ENCODE measurements at places on chromosomes 13 and 19. TPM values are rescaled to one million over a fixed set of nuclear protein-coding genes. Genes with fewer than 3 reads are reported as not detected.

Gene PLK5
- total RNA-seq: not detected

Gene OR7D2
- total RNA-seq: not detected

Gene SSC5D
- 20.7 TPM for total RNA-seq

- peak; percentile 28 for DNase-seq
- peak overlapping the region; percentile 86 for H3K27ac ChIP-seq
Measured at GRCh38 chr19:7981199-7981598, 24.2 kb downstream of the ELAVL1 start.

- no peak overlapping the region for H3K4me3 ChIP-seq
- H3K27ac ChIP-seq: no peak overlapping the region
- peak; percentile 81 for DNase-seq
- peaks cover 91% of the 10 kb centered on the region for H3K36me3 ChIP-seq
Measured at GRCh38 chr13:113997845-113998751, 24.2 kb upstream of the C13orf46 start.

DNA sequence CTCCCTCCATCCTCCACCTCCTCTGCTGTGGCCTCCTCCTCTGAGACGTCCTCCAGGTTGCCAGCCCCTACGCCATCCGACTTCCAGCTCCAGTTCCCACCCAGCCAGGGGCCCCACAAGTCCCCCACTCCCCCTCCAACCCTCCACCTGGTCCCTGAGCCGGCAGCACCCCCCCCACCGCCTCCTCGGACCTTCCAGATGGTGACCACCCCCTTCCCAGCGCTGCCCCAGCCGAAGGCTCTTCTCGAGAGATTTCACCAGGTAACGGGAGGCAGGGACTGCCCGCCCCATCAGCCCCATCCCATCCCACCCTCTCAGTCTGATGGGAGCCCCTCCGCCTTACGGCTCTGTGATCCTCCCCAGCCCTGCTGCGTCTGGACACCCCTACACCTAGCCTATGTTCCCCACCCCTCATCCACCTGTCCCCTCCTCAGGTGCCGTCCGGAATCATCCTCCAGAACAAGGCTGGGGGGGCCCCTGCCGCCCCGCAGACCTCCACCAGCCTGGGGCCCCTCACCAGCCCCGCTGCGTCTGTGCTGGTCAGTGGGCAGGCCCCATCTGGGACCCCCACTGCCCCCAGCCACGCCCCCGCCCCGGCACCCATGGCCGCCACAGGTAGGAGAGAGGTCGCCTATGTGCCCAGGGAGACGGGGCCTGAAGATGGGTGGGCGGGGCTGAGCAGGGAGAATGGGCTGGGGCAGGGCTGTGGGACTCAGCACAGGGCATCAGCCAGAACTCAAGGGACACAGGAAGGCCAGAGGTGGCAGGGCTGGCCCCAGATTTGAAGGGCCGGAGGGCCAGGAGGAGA, 18.6 kb upstream of the EHD2 start:
- H3K36me3 ChIP-seq: peaks cover 86% of the 10 kb centered on the region
- DNase-seq: no peak
- peaks cover 11% of the 10 kb centered on the region for H3K4me1 ChIP-seq
- no peak overlapping the region for H3K4me3 ChIP-seq
- no peak overlapping the region for H3K27ac ChIP-seq

- peak overlapping the region; percentile 31 for H3K4me3 ChIP-seq
- H3K4me1 ChIP-seq: peaks cover 9% of the 10 kb centered on the region
- H3K27me3 ChIP-seq: no peaks in the 10 kb centered on the region
- no peaks in the 10 kb centered on the region for H3K36me3 ChIP-seq
Measured at GRCh38 chr19:56765137-56765536, 75.4 kb downstream of the PEG3 start.

- H3K27me3 ChIP-seq: no peaks in the 10 kb centered on the region
- no peaks in the 10 kb centered on the region for H3K4me1 ChIP-seq
- no peak overlapping the region for H3K4me3 ChIP-seq
- no peak overlapping the region for H3K27ac ChIP-seq
- H3K36me3 ChIP-seq: no peaks in the 10 kb centered on the region
Measured at GRCh38 chr13:45258334-45258675, 57.5 kb upstream of the KCTD4 start.

Gene LRRC63
- 0.85 TPM for total RNA-seq

DNA sequence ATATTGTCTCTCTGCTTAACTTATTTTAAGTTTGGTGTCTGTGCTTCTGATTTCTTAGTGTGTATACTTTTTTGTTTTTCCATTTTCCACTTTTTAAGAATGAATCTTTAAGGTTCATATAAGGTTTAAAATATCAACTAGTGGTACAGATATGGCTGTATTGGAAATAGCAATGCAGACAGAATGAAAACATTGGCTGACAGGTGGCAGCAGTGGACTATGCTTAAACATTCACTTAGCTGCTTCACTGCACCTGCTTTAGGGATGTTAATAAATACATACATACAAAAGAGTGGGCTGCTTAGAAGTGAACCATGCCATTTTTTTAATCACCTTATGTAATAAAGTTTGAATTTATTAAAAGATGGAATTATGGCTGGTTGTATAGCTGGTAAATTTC, 27.3 kb downstream of the TM9SF2 start:
- peaks cover 18% of the 10 kb centered on the region for H3K36me3 ChIP-seq
- no peaks in the 10 kb centered on the region for H3K27me3 ChIP-seq
- no peak for DNase-seq
- H3K4me3 ChIP-seq: no peak overlapping the region

GRCh38 chr19:2589441-2589840, 113.1 kb downstream of the GNG7 start:
- DNase-seq: peak; percentile 8
- H3K4me1 ChIP-seq: no peaks in the 10 kb centered on the region
- no peak overlapping the region for H3K27ac ChIP-seq
- H3K36me3 ChIP-seq: no peaks in the 10 kb centered on the region
- H3K27me3 ChIP-seq: no peaks in the 10 kb centered on the region

DNA sequence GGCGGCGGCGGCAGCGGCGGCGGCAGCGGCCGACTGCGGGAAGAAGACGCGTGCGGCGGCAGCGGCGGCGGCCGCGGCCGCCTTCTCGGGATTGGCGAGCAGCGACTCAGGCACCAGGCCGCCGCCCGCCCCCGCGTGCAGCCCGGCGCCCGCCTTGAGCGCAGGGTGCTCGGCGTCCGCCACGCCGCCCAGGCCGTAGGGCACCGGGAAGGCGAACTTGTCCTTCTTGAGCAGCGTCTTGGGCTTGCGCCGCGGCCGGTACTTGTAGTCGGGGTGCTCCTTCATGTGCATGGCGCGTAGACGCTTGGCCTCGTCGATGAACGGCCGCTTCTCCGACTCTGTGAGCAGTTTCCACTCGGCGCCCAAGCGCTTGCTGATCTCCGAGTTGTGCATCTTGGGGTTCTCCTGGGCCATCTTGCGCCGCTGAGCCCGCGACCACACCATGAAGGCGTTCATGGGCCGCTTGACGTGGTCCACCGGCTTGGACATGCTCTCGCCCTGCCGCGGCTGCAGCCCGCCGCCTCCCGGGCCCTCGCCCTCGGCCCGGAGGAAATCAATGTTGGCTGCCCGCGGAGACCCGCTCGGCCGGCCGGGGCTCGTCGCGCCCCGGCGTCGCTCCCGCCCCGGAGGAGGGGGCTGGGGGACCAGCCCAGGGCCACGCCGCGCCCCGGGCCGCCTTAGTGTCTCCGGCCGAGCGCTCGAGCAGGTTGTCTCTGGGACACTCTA, 621 bp downstream of the SOX21 start:
- DNase-seq: peak; percentile 77
- H3K4me1 ChIP-seq: peaks cover 29% of the 10 kb centered on the region
- peak overlapping the region; percentile 23 for H3K4me3 ChIP-seq
- H3K27ac ChIP-seq: no peak overlapping the region
- H3K27me3 ChIP-seq: peaks cover 67% of the 10 kb centered on the region

DNA sequence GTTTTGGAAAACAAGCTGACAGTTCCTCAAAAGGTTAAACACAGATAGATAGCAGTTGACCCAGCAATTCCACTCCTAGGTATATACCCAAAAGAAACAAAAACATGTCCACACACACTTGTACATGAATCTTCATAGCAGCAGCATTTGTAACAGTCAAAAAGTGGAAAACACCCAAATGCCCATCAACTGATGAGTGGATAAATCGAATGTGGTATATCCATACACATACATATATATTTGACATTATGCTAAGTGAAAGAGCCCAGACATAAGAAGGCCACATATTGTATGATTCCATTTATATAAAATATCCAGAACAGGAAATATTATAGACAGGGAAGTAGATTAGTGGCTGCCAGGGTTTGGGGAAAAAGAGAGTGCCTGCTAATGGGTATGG, 7.9 kb upstream of the HMGB1 start:
- no peaks in the 10 kb centered on the region for H3K27me3 ChIP-seq
- H3K36me3 ChIP-seq: no peaks in the 10 kb centered on the region
- no peak overlapping the region for H3K4me3 ChIP-seq
- H3K27ac ChIP-seq: no peak overlapping the region
- no peak for DNase-seq
- H3K4me1 ChIP-seq: no peaks in the 10 kb centered on the region

GRCh38 chr19:18839465-18840287, 7.9 kb downstream of the UPF1 start:
- H3K36me3 ChIP-seq: peaks cover 14% of the 10 kb centered on the region
- peaks cover 99% of the 10 kb centered on the region for H3K4me1 ChIP-seq
- no peaks in the 10 kb centered on the region for H3K27me3 ChIP-seq
- H3K4me3 ChIP-seq: peak overlapping the region; percentile 7

Gene ZNF285
- 2.9 TPM for total RNA-seq

DNA sequence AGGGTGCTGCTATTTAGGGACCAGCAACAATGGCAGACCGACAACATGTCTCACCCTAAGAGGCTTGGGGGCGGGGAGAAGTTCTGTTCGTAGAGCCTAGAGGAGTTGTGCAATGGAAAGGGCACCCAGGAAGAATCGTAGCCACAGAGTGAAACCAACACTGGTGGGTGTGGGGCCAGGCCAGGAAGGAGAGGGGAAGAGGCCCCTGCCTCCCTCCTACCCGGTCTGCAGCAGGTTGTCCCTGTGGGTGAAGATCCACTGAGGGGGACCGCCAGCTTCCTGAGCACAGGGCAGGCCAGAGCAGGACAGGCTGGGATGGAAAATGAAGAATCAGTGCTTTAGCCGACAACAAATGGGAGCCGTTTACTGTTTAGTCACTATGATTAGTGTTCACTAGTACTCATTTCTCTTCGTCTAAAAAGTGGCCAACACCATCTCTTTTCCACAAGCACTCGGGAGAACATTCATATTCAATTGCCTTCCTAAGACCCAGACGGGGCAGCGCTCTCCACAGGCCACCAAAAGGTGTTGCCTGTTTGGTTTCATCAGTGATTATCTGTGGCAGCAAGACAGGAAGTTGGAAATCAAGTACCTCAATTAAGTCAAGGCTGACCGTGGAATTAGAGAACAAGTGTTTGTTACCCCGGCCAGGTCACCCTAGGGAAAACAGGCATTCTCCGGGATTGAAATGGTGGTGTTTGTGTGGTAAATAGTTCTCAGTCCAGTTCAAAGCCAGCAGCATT, 1.1 kb upstream of the ATP11A start:
- no peaks in the 10 kb centered on the region for H3K36me3 ChIP-seq
- DNase-seq: peak; percentile 83
- H3K27ac ChIP-seq: peak overlapping the region; percentile 94
- H3K4me1 ChIP-seq: peaks cover 33% of the 10 kb centered on the region
- H3K4me3 ChIP-seq: peak overlapping the region; percentile 89

- H3K4me1 ChIP-seq: no peaks in the 10 kb centered on the region
- DNase-seq: no peak
- H3K4me3 ChIP-seq: no peak overlapping the region
- no peaks in the 10 kb centered on the region for H3K27me3 ChIP-seq
- H3K27ac ChIP-seq: no peak overlapping the region
Measured at GRCh38 chr13:69912630-69913029, 195.0 kb upstream of the ATXN8OS start.

DNA sequence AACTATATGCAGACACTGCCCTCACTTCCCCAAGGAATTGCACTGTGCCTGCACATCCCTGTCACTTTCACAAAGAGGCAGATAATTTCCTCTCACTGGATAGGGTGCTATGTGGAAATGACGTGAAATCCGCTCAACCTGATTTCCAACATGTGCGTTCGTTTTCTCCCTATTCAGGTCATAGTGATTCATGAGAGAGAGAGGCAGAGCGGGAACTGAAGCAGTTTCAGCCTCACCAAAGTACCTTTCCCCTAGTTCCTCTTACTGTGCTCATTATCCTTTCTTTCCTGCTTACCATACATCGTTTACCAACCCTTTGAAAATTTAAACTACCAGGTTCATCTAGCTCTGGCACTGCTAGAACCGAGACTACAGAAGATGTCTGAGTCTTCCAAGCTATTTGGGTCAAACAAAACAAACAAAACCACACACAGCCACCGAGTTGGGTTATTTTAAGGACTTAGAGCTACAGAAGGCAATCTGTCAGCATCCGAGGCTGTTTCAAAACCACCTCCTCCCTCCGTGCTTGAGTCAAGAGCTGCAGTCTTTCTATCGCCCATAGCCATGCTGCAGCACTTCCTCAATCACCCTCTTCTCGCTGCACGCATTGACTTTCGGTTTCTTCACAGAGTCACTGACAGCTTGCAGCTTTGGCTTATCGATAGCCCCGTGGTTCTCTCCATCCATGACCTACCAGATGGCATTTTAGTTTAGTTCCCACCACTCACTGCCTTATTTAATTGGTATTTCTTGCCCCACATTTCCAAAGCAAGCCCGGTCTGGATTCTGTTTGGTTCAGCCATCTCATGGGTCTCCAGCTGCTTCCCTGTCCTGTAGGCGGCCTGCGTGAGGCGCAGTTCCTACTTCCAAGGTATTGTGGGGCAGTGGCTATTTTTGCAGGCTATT, 1395.8 kb downstream of the EFNB2 start:
- no peaks in the 10 kb centered on the region for H3K36me3 ChIP-seq
- peak overlapping the region; percentile 65 for H3K27ac ChIP-seq
- peaks cover 18% of the 10 kb centered on the region for H3K4me1 ChIP-seq
- peak; percentile 84 for DNase-seq
- H3K4me3 ChIP-seq: peak overlapping the region; percentile 17

DNA sequence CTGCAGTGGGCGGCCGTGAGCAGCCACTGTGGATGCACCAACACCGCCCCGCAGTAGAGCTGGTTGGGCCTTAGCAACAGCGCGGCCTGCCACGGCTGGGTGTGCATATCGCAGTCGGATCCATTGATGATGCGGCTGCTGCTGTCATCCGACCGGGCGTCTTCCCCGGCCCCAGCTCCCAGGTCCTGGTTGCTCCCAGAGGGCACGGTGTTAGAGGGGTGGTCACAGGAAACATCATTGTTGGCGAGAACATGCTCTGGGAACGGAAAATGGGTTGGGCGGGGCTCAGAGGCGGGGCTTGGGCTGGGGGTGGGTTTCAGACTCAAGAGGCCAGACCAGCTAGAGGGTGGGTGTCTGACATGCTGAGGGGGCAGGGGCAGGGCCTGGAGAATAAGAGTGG, 3.0 kb downstream of the KLK5 start:
- H3K27me3 ChIP-seq: peaks cover 53% of the 10 kb centered on the region
- no peaks in the 10 kb centered on the region for H3K36me3 ChIP-seq
- H3K4me1 ChIP-seq: no peaks in the 10 kb centered on the region
- no peak overlapping the region for H3K4me3 ChIP-seq

Gene PBX4
- 12.5 TPM for total RNA-seq

GRCh38 chr19:17101686-17102628, 26.4 kb downstream of the MYO9B start:
- peak overlapping the region; percentile 91 for H3K27ac ChIP-seq
- no peak overlapping the region for H3K4me3 ChIP-seq
- H3K36me3 ChIP-seq: peaks cover 26% of the 10 kb centered on the region
- no peak for DNase-seq
- H3K27me3 ChIP-seq: no peaks in the 10 kb centered on the region

- no peak for DNase-seq
- H3K27me3 ChIP-seq: no peaks in the 10 kb centered on the region
- no peak overlapping the region for H3K4me3 ChIP-seq
- H3K36me3 ChIP-seq: no peaks in the 10 kb centered on the region
Measured at GRCh38 chr19:33323093-33323820, 20.9 kb upstream of the CEBPA start.

Measured in spleen (tissue), 13 donors.